ENCODE measurements at places on chromosomes 2 and 18.

DNA sequence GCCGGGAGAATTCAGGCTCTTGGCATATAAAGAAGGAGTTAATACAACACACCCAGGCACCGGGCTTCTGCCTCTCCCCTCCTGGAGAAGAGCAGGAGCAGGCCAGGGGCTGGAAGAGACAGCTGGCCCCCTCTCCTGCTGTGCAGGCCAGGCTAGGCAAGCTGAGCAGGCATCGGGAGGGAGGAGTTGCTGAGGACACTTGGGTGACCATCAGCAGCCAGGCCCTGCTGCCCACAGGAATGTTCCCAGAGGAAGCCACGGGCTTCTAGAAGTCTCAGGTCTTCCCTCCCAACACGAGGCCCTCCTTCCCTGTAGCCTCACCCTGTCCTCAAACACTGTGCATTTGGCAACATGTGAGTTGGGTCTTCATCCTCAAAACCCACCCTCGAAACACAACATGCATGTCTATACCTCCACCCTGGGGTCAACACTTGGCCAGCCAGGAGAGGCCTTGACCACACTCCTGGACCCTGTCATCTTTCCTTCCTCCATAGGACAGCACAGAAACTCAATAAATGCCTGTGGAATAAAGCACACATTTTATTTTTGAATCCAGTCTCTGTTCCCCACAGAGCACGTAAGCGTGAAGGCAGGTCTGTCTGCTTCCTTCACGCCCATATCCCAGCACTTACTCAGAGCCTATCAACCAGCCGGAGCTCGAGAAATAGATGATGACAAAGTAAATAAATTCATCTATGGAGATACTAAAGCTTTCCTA is 433.8 kb upstream of the ID2 start:
- no peak for DNase-seq

DNA sequence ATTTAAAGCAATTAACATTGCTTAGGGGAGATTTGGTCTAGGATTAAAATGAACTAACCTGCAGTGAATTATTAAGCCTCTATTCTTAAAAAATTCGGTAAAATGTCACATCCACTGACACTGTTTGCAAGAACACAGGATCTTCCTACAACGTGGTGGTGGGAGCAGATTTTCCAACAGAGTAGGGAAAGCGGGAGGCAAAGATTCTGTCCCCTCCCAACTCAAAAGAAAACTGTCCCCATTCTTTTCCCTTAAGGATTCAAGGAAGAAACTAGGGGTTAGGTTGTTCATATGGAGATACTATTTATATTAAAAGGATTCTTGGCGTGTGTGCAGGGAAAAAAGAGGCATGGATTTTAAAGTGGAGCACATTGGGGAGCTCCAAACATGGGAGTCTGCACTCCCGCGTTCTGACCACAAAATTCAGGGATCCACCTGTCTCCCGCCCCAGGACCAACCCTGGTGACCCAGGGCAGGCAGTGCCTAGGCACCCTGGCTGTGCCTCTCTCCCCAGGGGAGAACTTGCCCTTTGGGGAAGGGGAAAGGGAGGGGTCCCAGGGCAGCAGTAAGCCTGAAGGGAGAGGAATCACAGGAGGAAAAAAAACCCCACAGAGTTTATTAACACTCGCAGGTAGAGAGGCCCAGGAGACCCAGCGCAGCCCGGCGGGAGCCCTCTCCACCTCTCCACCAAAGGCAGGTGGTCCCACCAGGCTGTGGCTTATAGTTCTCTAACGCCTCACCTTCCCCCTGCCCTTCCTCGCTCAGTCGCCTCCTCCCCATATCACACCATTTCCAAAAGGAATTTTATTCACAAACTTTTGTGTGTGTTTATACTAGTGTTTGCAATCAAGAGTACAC is 2.3 kb downstream of the PTGR3 start:
- DNase-seq = no peak

DNA sequence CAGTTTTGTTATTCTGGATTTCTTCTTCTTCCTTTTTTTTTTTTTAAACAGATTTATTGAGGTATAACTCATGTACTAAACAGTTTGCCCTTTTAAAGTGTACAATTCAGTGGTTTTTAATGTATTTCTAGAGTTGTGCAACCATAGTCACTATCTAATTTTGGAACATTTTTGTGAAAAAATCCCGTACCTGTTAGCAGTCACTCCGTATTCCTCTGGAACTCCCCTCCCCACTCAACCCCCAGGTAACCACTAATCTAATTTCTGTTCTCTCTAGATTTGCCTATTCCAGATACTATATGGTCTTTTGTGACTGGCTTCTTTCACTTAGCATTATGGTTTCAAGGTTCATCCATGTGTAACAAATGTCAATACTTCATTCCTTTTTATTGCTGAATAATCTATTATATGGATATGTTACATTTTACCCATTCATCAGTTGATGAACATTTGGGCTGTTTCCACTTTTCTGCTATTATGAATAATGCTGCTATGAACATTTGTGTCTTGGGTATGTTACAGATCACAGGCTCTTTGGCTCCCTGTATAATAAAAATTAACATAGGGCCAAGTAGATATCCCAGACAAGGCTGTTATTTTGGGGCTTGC is 21.9 kb downstream of the EHBP1 start:
- DNase-seq = no peak

DNA sequence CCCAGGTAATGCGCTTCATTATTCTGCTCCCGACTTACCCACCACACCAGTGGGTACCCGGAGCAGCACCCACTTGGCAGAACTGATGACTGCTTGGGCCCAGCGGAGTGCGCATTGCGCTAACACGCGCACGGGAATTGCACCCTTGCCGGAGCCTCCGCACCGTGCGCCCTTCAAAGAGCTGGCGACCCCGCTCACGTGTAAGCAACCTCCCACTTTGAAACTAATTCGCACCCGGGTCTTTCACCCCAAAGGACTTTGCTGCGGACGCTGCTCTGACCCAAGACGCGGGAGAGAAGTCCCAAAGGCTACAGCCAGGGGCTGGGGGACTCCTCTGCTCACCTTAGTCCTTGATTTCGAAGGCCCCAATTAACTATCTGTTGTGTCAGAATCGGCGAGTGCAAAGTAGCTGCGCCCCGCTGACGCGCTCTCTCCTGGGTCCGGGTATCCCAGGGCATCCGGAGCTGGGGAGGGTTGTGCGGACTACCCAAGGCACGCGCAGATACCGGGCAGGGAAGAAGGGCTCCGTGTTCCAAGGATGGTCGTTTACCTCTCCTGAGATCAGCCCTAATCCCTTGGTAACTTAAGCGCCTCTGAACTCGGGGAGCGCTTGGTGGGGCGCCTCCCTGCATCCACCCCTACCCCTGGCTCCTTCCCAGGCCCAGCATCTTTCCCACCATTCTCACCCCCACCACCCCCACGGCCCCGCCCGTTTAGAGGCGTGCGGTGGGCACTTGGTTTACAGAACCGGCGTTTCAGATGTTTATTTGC is 13.1 kb upstream of the SATB2 start:
- DNase-seq = no peak

- no peak for DNase-seq
These were observed 135.5 kb downstream of the IRS1 start for GRCh38 chr2:226664140-226664539.

- no peak for DNase-seq
These were observed 1.7 kb downstream of the WIPF1 start for GRCh38 chr2:174595891-174596397.

- DNase-seq = no peak
These were observed 113.9 kb downstream of the MAP4K4 start for GRCh38 chr2:101811226-101812015.

DNA sequence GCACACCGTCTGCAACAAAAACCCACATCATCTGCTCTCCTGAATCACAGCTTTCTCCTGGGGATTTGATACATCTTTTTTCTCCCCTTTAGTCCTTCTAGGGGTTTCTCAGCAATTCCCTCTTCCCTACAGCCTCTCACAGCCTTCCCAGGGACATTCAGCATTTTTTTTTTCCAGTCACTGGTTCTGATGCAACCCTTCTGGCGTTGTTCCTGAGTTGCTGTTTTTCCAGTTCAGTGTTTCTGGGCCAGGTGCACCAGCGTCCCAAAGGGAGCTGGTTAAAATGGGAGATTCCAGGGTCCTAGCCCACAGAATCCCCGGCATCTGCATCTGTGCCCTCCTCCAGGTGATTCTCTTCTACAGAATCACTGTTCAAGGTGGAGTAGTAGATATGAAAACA is 36.1 kb downstream of the ADCY3 start:
- no peak for DNase-seq

- DNase-seq = no peak
These were observed 117.7 kb upstream of the MCFD2 start for GRCh38 chr2:47033102-47033880.

- no peak for DNase-seq
These were observed 1.2 kb downstream of the GALNT5 start for GRCh38 chr2:157258520-157259326.

- DNase-seq = no peak
These were observed 3.9 kb downstream of the IL18R1 start for GRCh38 chr2:102359527-102359926.

GRCh38 chr18:50875966-50876536 is 2.9 kb upstream of the ME2 start:
- no peak for DNase-seq

DNA sequence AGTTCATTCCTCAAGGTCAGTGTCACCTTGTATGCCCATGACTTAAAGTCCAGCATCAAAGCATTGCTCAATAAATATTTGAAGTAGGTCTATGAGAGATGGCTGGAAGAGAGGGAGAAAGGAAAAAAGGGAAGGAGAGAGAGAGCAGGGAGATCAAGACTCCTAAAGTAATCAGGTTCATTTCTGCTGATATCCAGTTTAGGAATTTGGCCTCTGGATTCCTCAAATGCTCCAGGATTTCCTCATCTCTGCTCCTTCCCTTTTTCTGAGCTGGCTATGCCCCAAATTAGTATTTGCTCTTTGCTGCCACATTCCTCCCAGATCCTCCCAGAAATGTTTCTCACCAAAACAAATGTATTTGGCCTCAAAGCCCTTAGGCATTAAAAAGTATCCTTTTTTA is 739.4 kb upstream of the CHAC2 start:
- no peak for DNase-seq

DNA sequence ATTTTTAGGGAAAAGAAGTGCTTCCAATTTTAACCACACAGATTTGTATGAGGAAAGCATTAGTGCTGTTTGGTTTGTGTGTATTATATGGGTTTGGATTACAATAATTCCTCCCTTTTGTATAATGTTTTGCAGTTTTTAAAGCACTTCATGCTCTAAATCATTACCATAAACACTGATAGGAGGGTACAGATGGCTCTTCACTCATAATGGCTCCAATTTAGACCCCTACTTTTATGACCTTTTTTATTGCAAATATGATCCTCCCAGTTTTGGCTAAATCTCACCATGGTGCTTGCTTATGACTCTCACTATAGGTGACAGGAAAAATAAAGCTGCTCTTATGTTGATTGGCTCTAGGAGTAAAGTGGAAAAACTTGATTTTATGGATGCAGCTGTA is 23.8 kb upstream of the TMEM17 start:
- no peak for DNase-seq

GRCh38 chr2:174183076-174183475 is 65.3 kb downstream of the OLA1 start:
- no peak for DNase-seq

GRCh38 chr2:119250718-119251290 is 27.2 kb downstream of the STEAP3 start:
- no peak for DNase-seq

- no peak for DNase-seq
These were observed 68.2 kb downstream of the PIKFYVE start for GRCh38 chr2:208334230-208334629.

DNA sequence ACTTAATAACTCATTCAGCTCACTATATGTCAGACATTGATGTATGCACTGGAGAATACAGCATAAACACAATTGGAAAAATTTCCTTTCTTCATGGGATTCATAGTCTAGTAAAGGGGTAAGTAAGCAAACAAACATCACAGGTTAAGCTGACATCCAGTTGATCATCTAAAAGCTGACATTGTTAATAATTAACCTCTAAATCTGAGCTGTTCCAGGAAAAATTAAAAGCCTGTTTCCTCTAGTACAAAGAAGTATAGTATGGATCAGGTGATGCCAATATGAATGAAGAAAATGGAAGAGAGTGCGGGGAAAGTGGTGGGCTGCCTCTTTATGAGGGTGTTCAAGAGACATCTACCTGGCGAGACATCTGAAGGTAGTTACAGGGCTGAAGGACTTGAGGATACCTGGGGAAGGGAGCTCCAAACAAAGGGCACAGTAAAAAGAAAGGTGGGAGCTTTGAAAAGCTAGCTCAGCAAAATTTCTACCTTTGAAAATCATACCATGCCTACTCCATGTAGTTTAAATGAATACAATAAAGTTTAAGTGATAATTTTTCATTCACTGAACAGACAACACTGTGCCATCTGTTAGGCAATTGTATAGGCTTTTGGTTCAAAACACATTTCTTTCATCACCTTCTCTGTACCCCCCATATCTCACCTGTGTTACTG is 619.3 kb downstream of the TRIB2 start:
- DNase-seq = no peak

GRCh38 chr2:37982147-37982582 is 57.1 kb downstream of the RMDN2 start:
- DNase-seq = no peak

Measured in stimulated activated CD8-positive, alpha-beta memory T cell treated with anti-CD3 and anti-CD28 coated beads, Interleukin-15, amount 100 ng/mL, for 48 hours (primary cell).